ENCODE measurements at places on chromosomes 2 and 18.

GRCh38 chr2:213787869-213788268 is 503.6 kb downstream of the SPAG16 start:
- no peak for DNase-seq

GRCh38 chr18:10453806-10454680 is at the start of gene APCDD1:
Gene APCDD1 (plus strand): TSS chr18:10454635. CDS start chr18:10454982, 347 bp downstream.
- no peak for DNase-seq

GRCh38 chr2:10039658-10040410 is 3.5 kb upstream of the KLF11 start:
- DNase-seq: no peak

DNA sequence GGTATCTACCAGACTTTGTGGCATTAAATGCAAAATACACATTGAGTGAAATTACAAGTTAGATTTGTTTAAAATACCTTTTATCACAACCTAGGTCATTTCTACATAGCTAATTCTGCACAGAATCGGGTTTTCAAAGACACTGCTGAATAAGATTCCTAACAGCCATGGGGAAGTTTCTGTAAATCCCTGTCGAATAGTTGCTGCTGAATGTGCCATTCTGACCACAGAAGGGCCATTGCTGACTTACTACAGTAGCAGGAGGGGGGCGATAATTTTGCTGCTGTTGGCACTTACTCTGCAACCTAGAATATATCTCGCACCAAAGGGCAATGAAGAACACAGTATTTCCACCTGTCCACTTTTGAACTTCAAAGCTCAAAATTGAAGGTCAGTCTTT is 232.8 kb downstream of the TCF4 start:
- no peak for DNase-seq

GRCh38 chr2:219028996-219029828 is 12.1 kb downstream of the CFAP65 start:
- no peak for DNase-seq

DNA sequence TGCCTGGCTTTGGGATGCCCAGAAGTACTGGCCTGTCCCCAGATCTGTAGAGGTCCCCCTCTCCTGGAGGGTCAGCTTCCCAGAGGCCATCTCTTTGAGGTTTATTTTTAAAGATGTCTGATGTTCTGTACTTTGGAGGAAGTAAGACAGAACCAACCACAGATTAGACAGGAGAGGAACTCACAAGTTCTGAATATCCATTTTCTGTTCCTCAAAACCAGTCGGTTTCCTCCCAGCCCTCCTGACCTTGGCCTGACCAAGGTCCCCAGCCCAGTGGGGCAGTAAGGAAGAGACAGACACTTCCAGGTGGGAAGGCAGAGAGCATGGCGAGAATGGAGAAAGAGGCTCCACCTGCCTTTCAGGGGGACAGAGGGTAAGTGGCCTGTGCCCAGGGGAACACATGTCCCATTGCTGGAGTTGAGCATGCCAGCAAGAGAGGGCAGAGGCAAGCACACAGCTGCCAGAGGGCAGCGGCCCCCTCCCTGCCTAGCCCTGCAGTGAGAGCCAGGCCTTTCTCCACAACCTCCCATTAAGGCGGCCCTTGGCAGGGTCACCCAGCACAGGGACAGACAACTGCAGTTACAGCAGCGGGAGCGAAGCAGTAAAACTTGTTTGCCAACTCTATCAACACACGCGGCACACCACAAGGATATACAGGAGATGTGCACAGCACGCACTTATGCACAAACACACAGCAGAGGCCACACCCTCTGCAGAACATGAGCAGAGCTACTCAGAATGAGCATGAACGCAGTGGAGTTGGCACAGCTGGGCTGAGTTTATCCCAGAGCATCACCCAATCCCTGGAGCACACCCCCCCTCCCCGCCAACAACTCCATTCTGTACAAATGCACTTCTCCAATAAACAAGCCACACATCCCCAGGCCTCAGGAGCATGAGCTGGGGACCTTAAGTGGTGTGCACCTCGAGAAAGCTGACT is 18.5 kb upstream of the SEMA4C start:
- DNase-seq: no peak

DNA sequence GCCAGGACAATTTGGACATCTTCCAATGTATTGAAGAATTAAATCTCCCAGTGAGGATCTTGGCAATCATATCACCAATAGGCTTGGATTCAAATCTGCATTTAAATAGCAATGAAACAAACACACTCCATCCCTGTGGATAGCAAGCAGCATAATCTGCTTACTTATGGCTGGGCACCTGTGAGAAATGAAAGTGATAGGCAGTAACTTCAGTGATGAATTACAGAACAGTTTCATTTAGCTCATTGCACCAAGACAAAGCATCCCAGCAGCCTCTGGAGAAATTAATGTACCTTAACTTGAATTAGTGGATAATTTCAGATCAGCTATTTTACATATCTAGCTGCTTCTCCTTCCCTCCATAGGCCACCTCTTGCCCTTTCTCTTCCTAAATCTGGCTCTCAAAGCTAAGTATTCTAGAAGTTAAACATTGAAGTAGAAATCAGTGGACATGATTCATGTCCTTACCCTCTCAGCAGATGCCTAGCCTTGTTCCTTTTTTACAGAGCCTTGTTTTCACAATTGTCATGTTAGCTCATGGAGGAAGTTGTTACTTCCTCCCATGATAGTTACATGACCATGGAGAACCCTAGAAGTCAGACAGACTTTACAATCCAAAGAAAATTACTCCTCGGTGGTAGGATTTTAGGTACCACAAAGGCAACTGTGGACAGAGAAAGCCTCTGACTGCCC is 88.5 kb upstream of the TACR1 start:
- DNase-seq: no peak

- no peak for DNase-seq
Measured at GRCh38 chr2:102233132-102233884, 46.5 kb downstream of the IL1RL2 start.

DNA sequence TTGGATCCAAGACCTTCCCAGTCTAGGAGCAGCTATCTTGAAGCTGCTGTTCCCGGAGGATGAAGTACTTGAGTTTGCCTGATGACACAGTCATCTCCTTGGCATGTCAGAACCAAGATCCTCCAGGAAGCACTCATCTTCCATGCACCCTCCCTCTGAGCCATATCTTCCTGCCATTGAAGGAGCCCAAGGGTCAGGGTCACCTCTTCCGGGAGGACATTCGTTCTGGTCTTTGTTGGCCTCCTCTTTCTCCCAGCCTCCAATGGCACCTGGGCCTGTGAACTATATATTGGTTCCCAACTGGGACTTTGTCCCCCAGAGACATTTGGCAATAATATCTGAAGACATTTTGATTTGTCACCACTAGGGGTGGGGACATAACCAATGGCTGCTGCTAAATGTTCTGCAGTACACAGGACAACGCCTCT is 4.2 kb upstream of the MYO7B start:
- no peak for DNase-seq

DNA sequence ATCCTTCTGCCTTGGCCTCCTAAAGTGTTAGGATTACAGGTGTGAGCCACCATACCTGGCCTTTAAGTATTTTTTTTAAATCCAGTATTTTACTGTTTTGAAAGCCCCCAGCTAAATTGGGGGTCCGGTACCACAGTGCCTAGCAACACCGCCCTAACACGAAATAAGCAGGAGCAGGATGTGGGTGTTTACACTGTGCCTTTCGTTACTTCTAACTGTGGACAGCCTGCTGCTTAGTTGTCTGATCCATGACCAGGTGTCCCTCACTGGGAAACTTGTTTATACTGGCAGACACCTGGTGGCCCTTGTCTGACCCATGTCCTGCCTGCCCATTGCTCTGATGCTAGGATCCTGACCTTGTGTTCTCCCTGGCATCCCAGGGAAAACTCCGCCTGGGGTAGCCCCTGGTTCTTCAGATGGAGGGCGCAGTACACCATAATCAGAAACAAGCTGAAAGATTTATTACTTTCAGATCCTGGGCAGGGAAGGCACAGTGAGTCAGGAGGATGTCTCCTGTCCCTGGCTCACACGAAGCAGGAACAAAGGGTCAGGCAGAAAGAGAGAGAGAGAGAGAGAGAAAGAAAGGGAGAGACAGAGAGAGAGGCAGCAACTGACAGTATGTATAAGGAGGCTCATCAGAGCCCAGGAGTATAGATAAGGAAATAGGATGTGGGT is 55.7 kb downstream of the NCAPH start:
- DNase-seq: no peak

DNA sequence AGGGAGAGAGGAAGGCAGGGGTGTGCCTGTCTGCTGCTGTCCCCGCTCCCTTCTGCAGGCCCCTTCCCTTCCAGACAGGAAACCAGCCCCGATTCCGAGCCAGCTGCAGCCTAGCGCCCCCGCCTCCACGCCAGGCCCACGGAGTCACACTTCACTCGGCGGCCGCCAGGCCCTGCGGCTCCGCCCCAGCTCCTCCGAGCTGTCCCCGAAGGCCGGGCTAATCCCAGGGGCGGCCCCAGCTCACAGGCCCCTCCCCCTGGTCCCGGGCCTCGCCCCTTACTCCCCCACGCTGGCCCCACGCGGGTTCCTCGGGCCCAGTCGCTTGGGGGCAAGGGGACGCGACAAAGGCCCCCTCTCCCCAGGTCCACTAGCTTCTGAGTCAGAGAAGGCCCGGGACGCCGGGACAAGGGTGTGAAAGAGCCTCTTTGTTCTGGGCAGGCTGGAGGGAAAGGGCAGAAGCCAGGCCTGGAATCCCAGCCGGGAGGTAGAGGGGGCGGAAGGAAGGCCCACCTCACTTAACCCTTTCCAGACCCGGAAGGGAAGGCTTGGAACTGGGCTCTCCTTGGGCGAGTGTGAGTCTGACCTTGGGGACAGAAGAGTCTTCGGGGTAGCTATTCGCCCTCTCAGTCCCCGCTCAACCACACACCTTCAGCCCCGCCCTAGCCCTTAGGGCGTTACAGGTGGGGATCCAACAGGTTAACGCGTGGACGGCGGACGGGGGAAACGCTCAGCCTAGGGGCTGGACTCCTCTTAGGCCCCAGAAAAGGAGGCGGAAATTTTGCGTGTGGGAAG is 1.2 kb downstream of the RTKN start:
- DNase-seq: peak; percentile 38

DNA sequence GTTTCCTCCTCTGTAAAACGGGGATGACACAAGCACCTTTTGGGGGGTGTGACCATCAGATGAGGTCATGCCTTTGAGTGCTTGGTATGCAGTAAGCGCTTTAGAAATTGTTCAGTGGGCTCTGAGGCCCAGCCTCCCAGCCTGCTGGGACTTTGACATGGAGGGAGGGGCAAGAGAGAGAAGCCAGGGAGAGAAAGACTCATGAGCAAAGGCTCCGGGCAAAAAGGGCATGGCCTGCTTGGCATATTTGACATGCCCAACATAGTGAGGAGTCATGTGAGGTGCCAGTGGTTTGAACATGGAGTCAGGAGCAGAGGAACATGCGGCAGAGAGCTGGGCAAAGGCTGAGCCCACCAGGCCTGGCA is 14.0 kb downstream of the TNS1 start:
- DNase-seq: no peak

DNA sequence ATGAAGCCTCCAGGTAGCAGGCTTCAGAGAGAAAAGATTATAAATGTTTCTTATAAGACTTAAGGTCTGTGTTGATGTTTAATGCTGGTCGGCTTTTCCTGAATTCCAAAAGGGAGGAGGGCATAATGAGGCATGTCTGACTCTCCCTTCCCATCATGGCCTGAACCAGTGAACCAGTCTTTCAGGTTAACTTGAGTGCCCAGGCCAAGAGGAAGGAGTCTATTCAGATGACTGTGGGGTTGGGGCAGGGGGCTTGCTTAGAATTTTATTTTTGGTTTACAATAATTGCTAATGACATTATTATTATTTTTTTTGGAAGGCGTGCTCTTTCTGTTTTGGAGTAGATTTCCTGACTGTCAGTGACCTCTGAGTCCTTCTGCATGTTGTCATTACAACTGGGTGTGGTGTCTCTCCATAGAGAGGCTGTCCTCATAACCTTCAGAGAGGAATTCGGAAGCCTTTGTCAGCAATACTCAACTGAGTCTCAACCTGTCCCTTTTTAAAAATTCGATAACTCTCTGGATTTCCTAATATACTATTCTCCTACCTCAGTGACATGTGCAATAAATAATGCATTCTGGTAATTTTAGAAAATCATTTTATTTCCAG is 275.1 kb upstream of the CXCR4 start:
- DNase-seq: no peak

DNA sequence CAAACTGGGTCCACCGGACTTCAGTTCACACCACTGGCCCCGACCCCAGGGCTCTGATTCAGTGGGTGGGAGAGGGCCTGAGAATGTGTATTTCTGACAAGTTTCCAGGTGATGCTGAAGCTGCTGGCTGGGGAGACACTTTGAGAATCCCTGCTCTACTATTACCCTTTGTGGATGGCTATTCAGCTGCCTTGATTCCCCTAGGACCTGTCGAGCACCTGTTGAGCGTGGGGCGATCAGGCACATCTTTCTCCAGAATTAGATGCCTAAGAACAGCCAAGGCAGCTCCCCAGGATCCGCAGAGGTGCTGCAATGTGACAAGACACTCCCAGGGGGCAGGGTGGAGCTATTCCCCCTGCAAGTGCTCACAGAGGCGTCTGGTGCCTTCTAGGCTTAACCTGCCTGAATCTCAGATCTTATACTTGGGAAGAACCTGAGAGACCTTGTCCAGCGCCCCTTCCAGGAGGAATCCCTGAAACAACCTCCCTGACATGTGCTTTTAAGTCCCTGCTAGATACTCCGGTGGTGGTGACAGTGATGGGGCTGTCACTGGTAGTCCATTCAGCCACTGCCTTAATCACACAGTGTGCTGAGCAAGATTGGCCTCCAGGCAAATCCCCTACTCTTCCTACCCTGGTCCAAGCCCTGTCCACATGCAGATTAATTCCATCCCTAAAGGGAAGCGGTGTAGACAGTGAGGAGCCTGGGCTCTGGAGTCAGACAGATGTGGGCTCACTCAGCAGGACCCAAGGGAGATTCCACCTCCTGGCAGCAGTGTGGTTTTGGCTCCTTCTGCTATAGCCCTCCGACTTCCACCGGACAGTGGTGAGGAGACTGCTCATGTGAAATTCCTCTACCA is 43.4 kb upstream of the OTOF start:
- DNase-seq: no peak

All from stimulated activated CD8-positive, alpha-beta memory T cell treated with anti-CD3 and anti-CD28 coated beads, Interleukin-4, amount 100 ng/mL, for 24 hours (primary cell).